ENCODE measurements at places on chromosomes 4 and X.

- DNase-seq: no peak
Measured at GRCh38 chrX:78140206-78140605, 756 bp upstream of the TAF9B start.

DNA sequence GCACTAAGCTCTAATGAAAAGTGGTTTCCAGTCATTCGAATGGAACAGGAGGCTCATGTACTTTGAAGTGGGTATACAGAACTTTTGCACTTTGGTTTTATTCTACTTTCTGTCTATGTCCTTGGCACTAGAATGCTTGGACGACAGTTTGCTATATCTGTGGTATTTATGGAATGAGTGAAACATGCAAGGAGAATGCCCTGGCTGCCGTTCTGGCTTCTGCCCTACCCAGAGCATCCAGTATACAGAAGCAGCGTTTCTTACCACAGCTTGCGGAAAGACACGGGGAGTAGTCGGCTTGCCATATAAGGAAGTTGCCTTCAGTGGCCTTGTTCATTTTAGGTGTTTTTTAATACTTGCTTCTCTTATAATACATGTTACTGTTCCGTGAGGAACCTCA lies 98.0 kb downstream of the TBL1X start:
- no peak for DNase-seq

GRCh38 chrX:121642415-121642814 lies 595.0 kb downstream of the GLUD2 start:
- no peak for DNase-seq

DNA sequence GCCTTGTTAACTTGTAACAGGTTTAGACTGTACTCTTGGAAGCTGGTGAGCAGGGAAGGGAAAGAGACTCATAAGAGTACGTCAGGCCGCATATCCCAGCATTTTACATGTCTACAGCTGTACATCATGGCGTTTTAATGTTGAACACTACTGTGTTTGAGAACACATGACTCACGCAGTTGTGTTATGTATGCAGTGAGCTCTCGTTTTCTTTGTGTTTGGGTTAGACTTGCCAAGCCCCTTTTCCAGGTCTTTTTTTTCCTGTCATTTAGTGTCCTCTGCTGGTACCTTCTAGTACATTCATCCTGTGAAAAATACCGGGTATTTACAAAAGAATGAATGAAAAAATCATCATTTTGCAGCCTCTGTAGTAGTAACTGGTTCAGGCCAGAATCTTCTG lies 35.3 kb downstream of the SMS start:
- DNase-seq: no peak

DNA sequence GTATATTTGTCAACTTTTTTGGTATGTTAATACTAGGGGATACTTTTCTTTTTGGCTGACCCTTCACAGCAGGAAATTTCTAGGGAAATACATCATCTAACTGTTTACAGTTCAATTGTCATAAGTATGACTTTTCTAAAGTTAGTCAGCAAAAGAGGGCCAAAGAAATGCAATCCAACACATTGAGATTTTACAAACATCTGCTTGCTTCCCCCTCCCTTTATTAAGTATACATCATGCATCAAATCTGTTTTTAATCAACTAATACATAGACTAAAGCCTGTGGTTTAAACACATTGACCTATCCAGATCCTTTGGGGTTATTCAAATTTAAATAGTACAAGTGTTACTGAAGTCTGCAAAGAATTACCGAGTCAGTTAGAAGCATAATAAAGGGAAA lies 93.9 kb downstream of the MID1 start:
- no peak for DNase-seq

All from stimulated activated CD4-positive, alpha-beta T cell treated with anti-CD3 and anti-CD28 coated beads, Interleukin-4, amount 100 ng/mL, for 1 hour (primary cell).